ENCODE measurements at places on chromosomes 5 and 9. TPM values are rescaled to one million over a fixed set of nuclear protein-coding genes. Genes with fewer than 3 reads are reported as not detected.

JAK2 gene
- 23.5 TPM for total RNA-seq

PNPLA7 gene
- total RNA-seq: 5.6 TPM

GRCh38 chr9:77305622-77306400, 128.5 kb downstream of the VPS13A start:
- DNase-seq: no peak

DNA sequence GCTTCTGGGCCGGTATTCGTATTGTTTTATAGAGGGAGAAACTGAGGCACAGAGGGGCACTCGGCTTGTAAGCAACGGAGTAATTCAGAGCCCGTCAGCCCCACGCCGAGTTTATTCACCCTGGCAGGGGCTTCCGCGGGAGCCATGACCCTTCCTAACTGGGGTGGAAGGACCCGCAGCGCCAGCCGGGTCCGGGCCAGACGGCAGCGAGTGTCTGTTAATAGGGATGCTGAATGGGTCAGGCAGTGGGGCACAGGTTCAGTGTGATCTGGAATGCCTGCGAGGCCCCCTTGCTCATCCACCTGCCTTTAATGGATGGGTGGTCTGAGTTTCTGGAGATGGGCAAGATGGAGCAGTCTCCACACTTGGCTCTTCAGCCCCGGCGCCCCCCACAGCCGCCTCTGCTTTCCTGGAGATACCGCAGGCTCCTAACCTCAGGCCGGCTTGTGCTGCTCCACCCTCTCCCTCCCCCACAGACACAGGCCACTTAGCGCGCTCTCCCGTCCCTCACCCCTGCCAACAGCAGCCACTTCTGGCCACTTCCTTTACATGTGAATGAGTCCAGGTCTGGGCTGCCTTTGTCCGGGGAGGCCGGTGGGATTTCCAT, 147.1 kb downstream of the ERCC6L2 start:
- DNase-seq: peak; percentile 78

DNA sequence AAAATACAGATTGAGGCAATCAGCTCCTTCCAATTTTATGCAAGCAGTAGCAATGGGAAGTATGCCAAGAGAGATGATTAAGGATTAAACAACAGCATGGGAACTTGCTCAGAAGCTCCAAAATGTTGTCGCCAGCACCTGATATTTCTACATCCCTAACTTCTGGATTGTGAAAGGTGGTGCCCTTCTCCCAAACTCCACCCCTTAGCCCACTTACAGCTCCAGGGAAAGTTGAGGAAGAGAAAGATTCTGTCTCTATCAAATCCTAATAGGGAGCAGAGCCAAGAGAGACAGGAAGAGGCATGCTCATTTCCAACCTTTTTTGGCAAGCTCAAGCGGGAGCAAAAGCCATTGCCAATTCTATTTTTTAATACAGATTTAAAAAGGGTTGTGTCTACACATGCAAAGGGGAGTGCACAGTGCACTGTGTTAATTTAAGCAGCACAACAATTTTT, 92.4 kb upstream of the NR3C1 start:
- DNase-seq: no peak

GRCh38 chr9:14056316-14056861, 257.6 kb downstream of the NFIB start:
- DNase-seq: no peak

DNA sequence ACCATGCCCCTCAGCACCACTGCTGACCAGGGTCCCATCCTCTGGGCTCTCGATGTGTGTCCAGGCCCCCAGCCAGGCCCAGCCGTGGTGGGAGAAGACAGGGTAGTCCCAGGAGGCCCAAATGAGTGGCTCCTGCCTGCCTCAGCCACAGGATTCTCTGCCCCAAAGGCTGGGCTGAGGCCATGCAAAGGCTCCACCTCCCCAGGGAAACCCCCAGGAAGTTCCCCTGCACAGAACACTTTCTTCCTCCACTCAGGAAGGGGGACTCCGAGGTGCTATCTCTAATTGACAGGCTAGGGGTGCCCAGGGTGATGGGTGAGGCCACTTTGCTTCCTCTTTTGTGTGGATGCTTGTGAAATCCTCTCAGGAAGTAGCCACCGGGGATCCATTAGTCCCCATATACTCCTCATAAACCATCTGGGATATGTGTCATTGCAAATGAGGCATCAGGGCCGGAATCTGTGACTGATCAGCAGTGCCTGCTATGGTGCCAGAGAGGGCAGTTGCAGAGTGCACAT, 23.1 kb upstream of the TDRD7 start:
- no peak for DNase-seq

- peak; percentile 56 for DNase-seq
Observed at GRCh38 chr5:14143841-14144585, 871 bp downstream of the TRIO start.

GRCh38 chr5:95842854-95843544, 20.5 kb upstream of the GLRX start:
- peak; percentile 59 for DNase-seq

DNA sequence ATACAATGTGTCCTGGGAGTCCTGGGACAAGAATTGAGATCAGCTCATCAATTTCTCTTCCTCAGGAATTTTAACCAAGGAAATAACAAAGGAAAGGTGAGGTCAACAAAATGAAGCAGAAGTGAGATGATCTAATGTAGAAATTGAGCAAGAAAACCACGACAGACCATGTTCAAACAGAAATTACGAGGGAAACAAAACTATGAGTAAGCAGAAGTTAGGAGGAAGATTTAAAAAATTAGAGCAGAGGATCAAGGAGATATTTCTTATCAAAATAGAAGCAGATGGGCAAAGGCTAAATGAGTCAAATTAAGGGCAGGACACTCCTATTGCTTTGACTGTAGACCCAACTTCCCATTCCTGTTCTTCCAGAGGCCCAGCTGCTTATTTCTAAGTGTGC, 97.4 kb downstream of the HINT1 start:
- no peak for DNase-seq

DNA sequence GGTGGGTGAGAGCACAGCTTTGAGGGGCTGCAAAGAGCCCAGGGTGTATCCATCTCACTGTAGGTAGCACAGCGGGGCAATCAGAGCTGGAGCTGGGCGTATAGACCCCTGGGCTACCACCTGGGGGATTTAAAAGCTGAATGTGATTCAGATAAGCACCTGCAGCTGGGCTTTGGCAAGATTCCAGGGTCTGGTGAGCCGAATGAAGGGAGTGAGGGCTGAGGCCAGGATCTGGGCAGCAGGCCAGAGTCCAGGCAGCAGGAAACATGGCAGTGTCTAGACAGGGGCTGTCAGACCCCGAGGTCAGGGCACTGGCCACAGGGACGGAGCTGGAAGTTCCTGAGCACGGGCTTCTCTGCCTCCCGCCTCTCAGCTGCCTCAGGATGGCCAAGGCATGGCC, 8.7 kb downstream of the ASS1 start:
- no peak for DNase-seq

DNA sequence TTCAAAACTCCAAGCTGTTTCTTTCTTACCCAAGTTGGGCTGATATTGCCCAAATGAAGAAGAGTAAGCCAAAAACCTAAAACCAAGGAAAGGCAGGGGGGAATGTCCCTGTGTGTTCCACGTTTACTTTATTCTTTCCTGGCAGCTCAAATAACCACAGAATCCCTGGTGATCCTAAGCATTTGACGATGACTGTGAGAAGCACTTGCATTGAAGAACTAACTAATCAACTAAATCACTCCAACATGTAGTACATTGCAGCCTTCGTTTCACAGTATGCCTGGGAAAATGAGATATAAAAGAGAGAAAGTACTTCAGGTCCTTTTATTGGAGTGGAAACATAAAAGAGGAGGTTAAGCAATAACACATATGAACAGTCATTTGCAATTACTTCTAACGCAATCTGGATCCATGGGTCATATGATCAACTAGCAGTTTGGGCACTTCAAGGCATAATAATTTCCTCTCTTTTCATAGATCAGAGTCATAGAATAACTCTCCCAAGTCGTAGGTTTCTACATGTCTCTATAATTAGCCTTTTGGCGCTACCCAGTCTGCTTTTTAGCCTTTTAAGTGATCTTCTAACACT, 338.4 kb downstream of the TMEM167A start:
- no peak for DNase-seq

DNA sequence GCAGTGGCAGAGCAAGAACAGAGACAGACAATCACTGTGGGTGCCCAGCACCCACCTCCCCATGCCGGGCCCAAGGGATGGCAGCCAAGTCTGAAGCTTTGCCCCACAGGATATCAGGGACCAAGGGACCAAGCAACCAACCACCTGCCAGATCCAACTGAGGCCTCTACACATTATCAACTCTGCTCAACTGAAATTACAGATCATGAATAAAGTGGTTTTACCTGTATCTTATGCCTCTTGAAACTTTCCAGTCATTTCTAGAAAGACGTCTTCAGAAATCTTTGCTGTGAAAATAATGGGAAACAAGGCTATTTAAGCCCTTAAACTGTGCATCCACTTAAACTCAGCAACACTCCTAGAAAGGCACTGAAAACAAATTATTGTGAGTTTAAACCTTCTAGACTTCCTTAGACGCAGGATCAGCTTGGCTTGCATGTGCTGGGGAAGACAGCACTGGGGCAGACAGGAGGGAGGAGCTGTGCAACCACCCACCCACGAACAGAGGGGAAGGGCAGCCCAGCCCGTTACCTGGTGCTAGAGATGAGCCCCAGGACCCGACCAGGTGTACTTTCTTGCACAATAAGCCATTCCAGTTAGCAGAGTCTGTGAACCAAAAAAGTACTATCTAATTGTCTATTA, 80.0 kb downstream of the SEMA4D start:
- no peak for DNase-seq

GRCh38 chr9:27673641-27674040, 100.4 kb upstream of the C9orf72 start:
- no peak for DNase-seq

Measured in activated naive CD8-positive, alpha-beta T cell treated with anti-CD3 and anti-CD28 coated beads, Interleukin-2, amount 10 ng/mL, durations not matched to agents 7 days and 5 days (primary cell).